Calu3 (cell line): ENCODE measurements at places on chromosomes 5 and 9. TPM values are rescaled to one million over a fixed set of nuclear protein-coding genes. Genes with fewer than 3 reads are reported as not detected.

DNA sequence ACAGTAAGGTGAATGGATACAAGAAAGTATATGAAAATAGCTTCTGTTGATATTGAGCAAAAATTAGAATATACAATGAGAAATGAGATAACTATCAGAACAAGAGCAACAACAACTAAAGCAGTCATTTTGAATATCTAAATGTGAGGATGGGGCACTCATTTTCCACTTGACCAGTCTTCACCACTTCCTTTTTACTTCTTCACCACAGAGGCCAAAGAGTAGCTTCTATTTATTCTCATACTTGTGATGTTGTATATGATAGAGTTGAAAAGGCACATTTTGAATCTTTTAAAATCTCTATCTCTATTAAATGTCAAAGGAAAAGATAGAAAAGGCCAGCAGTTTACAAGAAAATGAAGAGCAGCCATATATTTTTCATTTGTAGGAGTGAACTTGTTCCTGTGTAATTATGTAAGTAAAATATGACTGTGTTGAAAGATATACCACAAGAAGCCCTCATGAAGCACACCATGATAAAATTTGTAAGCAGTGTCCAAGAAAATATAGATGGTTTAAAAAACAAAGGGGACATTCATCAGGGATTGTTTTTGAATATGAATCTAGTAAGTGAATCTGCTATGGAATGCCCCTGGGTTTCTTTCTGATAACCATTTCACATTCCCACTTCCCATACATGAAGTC lies 39.2 kb downstream of the ADAMTS19 start:
- H3K27me3 ChIP-seq, result no peaks in the 10 kb centered on the region
- no peaks in the 10 kb centered on the region for H3K36me3 ChIP-seq
- DNase-seq, result no peak

Gene SGCD
- not detected in 2 replicates for total RNA-seq

GRCh38 chr5:111747337-111747736 lies 9.7 kb downstream of the NREP start:
- no peak overlapping the region for H3K4me3 ChIP-seq
- no peak overlapping the region for H3K27ac ChIP-seq
- no peaks in the 10 kb centered on the region for H3K36me3 ChIP-seq
- DNase-seq, result no peak
- H3K27me3 ChIP-seq, result no peaks in the 10 kb centered on the region

DNA sequence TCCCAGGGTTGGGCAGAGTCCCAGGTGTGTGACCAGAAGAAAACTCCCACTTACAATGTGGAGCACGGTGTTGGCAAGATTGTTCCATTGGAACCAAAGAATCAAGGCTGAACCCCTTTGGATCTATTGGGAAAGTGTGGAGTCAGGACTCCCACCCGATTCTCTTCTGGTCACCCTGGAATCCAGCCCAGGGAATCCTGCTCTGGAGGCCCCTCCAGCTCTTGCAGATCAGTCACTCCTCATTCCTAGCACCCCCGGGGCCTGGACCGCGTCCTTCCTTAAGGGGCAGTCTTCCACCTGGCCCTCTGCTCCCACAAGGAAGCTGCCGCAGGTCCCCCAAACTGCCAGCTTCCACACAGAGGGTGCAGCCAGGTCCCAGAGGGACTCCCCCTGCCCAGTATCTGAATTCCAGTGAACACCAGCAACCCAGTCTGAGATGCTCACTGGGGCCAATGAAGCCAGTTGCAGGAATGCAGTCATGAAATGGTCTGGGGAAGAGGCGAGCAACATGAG lies 170.1 kb downstream of the GADD45G start:
- H3K27ac ChIP-seq, result no peak overlapping the region
- H3K27me3 ChIP-seq, result peaks cover 90% of the 10 kb centered on the region
- H3K36me3 ChIP-seq, result no peaks in the 10 kb centered on the region
- no peak overlapping the region for H3K4me3 ChIP-seq
- H3K4me1 ChIP-seq, result no peaks in the 10 kb centered on the region
